ENCODE measurements at places on chromosomes 3 and 15. TPM values are rescaled to one million over a fixed set of nuclear protein-coding genes. Genes with fewer than 3 reads are reported as not detected.

DNA sequence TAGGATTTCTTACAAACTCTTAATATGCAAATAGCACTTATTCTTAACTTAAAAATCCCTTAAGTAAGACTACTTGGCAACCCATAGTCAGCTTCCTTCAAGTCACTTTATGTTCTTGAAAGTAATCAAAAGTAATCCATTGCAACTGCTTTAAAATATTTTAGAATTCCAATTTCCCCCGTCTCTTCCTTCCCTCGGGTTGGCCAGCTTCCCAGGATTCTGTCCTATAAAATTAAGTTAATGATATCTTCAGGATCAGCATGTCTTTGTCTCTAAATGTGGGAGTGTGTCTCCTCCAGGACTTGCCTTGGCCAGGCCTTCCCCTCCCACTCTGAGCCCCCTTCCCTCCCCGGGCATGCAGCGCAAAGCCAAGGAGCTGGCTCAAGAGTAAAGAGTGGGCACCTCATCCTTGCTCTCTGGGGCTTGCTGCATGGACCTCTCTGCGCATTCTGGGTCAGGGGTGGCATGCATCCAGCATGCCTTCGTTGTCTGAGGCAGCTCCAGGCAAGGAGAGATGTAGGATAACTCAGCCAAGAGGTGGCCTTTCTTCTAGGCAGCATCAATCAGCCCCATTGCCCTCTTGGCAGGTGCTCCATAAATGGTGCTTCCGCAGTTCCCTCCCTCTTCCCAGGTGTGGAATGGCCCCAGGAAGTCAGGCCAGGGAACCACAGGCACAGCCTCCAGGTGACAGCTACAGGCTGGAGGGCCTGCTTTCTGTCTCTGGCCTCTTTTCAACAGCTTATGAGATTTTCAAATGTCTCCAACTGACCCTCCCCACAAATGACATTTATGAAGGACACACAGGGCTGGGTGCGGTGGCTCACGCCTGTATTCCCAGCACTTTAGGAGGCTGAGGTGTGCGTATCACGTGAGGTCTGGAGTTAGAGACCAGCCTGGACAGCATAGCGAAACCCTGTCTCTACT lies 108.7 kb upstream of the ALDH1A3 start:
- no peak for DNase-seq

GRCh38 chr3:170889132-170889531 lies 19.1 kb upstream of the RPL22L1 start:
- no peak for DNase-seq

ASB7 gene
- polyA plus RNA-seq = 2.9 TPM

CNTN4 gene
- polyA plus RNA-seq = 0.48 TPM

- no peak for DNase-seq
These were observed 108.9 kb downstream of the EDEM1 start for GRCh38 chr3:5296362-5296761.

COL8A1 gene
- polyA plus RNA-seq = 8.3 TPM

UBAP1L gene
- 5.3 TPM for polyA plus RNA-seq

GRCh38 chr15:68175526-68175925 lies 29.6 kb downstream of the CALML4 start:
- no peak for DNase-seq

Data from heart right ventricle (tissue), 16 donors.